BJ (cell line): ENCODE measurements at places on chromosomes 7 and 10.

GRCh38 chr10:78541481-78542140 lies 507.9 kb downstream of the RPS24 start:
- no peak for DNase-seq

DNA sequence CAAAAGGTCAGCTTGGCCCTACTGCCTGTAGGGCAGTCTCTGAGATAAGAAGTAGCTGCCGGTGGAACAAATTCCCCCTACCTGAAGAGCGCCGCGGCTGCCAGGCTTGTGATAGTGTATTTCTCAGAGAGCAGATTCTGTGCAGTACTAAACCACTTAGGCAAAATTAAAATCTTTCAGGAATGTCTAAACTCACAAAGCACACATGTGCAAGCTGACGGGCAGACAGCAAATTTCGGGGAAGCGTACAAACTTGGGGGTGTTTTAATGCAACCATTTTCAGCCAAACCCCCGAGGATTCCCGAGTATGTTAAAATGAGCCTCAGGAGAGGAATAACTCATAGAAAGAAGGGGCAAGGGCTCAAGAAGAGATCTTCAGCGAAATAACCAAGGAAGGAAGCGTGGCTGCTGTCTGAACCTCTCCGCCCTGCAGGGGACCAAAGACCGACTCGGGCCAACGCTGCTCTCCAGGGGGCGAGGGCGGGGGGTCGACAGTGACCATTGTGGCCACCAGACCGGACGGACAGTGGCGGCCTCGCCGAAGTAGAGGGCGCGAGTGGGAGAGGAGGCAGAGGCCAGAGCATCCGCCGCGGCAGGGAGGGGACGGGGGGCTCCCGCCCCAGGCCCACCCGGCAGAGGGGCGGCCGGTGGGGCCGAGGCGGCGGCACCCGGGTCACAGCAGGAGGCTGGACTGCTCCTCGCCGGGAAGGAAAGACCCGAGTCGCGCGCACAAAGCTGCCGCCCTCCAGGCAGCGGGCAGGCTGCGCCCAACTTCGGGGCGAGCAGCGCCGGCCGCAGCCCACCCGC lies 819 bp downstream of the HYCC1 start:
- DNase-seq, result no peak

GRCh38 chr10:125156196-125156595 lies 4.2 kb downstream of the CTBP2 start:
- no peak for DNase-seq

GRCh38 chr10:98340261-98340939 lies 72.4 kb upstream of the LOXL4 start:
- no peak for DNase-seq

DNA sequence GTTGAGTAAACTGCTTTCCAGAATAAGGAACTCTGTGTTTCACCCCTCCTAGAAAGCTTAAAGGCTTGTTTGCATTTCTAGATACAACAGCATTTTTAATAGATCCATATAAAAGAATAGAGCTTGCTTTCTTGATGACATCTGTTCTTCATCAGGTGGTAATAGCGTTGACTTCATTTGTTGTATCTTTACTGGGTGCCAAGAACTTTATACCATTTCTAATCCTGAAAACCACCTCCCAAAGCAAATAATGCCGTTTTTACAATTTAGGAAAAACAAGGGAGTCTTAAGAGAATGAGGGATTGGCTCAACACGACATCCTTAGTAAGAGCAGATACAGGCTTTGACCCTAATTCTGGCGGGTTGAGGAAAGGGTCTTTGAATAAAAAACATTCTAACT lies 993.4 kb downstream of the TYW1 start:
- no peak for DNase-seq

DNA sequence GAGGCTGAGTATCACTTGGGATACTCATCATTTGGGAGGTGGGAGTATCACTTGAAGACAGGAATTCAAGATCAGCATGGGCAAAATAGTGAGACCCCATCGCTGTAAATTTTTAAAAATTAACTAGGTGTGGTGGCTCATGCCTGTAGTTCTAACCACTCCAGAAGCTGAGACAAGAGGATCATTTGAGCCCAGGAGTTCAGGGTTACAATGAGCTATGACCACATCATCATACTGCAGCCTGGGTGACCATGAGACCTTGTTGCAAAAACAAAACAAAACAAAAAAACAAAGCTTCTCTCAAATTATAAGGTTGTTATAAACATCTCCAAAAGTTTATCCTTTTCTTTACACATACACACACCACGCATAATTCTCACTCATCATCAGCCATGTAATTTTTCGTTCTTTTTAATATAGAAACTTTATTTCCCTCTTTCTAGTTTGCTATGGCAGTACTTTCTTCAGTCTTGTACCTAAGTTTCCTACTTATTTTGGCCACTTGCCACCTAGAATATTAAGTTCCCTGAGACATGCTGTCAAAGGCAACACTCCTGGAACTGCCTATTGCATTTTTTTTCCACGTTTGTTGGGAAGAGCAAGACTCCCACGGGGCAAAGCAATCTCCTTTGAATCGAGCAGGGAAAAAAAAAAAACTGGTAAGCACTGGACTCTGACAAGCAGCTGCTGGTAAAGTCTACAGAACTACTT lies 37.1 kb downstream of the SKIDA1 start:
- no peak for DNase-seq
